ENCODE measurements at places on chromosomes 1 and 21. TPM values are rescaled to one million over a fixed set of nuclear protein-coding genes. Genes with fewer than 3 reads are reported as not detected.

The HJV gene
- not detected for polyA plus RNA-seq

The PTPRC gene
- polyA plus RNA-seq, result 0.76 TPM

The INTS3 gene
- polyA plus RNA-seq, result 23.5 TPM

The CD84 gene
- polyA plus RNA-seq, result 0.49 TPM

The TMEM125 gene
- polyA plus RNA-seq, result 16.4 TPM

The TCHH gene
- polyA plus RNA-seq, result 0.07 TPM

The RPE65 gene
- 0.15 TPM for polyA plus RNA-seq

The UBE2U gene
- not detected for polyA plus RNA-seq

The DNM3 gene
- polyA plus RNA-seq, result 5.5 TPM

The WNT4 gene
- polyA plus RNA-seq, result 5.0 TPM

The FCRL3 gene
- not detected for polyA plus RNA-seq

The CTSE gene
- not detected for polyA plus RNA-seq

The EDN2 gene
- not detected for polyA plus RNA-seq

The AGT gene
- 162 TPM for polyA plus RNA-seq

The BMP8B gene
- 10.3 TPM for polyA plus RNA-seq

The CSMD2 gene
- 7.8 TPM for polyA plus RNA-seq

The TNFRSF4 gene
- 1.2 TPM for polyA plus RNA-seq

The PLCH2 gene
- polyA plus RNA-seq, result 5.5 TPM

The PADI1 gene
- not detected for polyA plus RNA-seq

The DPT gene
- not detected for polyA plus RNA-seq

The SH2D5 gene
- polyA plus RNA-seq, result 14.3 TPM

All from brain (organoid and tissue), 16 donors.